ENCODE measurements at places on chromosomes 6 and 20.

GRCh38 chr6:39847221-39847620 lies 55.0 kb downstream of the DAAM2 start:
- H3K27me3 ChIP-seq = no peaks in the 10 kb centered on the region
- H3K36me3 ChIP-seq = no peaks in the 10 kb centered on the region
- no peaks in the 10 kb centered on the region for H3K4me1 ChIP-seq
- no peak overlapping the region for H3K4me3 ChIP-seq
- no peak for DNase-seq

DNA sequence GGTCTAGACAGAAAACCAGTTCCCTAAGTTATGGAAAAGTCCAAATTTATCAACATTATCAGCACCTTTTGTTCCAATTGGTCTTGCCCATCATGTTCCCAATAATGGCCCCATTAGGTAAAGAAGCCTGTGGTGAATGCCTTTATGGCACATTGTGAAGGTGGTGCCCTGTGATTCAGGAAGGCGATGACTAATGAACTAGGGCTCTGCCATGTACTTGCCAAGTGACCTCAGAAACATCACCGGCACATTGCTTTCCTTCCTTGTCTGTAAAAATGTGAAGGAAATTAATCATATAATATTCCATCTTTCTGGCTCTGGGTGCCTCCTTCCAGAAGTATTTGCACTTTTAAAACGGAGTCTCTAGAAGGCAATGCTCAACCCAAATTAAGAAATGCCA lies 132.3 kb downstream of the UNC5CL start:
- no peak for DNase-seq
- no peaks in the 10 kb centered on the region for H3K36me3 ChIP-seq
- no peak overlapping the region for H3K4me3 ChIP-seq
- no peak overlapping the region for H3K27ac ChIP-seq

GRCh38 chr6:135535989-135536414 lies 38.5 kb upstream of the AHI1 start:
- no peak overlapping the region for H3K27ac ChIP-seq
- no peaks in the 10 kb centered on the region for H3K27me3 ChIP-seq
- DNase-seq = peak; percentile 48

DNA sequence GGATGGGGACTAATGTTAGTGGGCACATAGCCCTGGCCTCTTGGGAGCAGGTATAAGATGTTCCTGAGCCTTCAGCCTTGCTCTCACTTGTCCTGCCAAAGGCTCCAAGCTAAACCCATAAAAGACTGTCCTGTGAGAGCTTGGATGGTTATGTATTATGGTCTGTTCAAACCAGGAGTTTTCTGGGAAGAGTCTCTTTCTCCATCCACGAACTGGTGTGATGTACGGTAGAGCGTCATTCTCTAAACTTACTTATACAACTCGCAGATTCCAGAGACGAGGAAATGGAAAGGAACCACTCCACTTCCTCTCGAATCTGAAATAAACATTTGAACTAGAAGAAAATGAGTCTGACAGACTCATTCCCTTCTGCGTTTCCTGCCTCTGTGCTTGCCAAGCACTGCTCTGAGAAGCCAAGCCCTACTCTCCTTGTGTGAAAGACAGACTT lies 5.3 kb downstream of the SOBP start:
- H3K36me3 ChIP-seq = no peaks in the 10 kb centered on the region
- no peaks in the 10 kb centered on the region for H3K27me3 ChIP-seq
- peak overlapping the region; percentile 54 for H3K27ac ChIP-seq
- no peak overlapping the region for H3K4me3 ChIP-seq
- peaks cover 63% of the 10 kb centered on the region for H3K4me1 ChIP-seq

DNA sequence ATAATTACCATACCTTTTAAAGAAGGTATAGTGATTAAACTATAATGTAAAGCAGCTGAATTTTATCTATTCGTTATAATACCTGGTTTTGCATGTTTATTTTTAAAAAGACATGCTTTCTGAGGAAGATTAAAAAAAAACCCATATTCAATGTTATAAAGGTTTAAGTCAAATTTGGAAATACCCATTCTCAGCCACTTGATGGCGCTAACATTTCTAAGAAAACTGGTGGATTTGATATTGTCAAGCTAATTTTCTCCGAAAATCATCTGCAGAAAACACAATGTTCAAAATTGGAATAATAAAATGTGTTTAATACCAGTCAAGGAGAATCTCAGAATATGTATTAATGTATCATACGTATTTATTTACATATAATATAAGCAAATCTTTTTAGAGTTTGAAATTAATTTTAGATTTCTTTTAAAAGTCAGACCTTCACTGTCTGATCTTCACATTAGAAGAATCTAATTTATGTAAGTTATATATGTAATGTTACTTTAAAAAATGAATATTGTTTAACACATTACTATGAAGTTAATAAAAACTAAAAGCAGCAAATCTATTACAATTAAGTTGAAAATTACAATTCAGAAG lies 35.0 kb downstream of the SHPRH start:
- peaks cover 51% of the 10 kb centered on the region for H3K36me3 ChIP-seq
- H3K27me3 ChIP-seq = no peaks in the 10 kb centered on the region
- peak; percentile 53 for DNase-seq
- no peaks in the 10 kb centered on the region for H3K4me1 ChIP-seq
- no peak overlapping the region for H3K27ac ChIP-seq

- DNase-seq = no peak
- no peaks in the 10 kb centered on the region for H3K27me3 ChIP-seq
- H3K27ac ChIP-seq = no peak overlapping the region
- H3K4me3 ChIP-seq = no peak overlapping the region
These were observed 37.3 kb upstream of the PLCG1 start for GRCh38 chr20:41100001-41100480.

DNA sequence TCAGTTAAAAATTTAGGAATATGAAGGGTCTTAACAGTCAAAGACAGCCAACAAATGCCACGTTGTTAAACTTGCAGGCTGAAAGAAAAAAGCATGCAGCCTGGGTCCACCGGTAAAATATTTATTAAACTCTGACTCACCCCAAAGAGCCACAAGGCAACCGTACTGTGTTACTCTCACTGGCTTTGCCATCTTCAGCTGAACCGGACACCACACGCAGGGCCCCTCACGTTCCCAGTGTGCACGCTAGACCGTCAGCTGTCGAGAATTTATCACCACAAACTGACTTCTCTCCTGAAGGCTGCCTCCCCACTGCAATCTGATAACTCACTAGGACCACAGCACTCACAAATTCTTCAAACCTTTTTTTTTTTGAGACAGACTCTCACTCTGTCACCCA lies 30.7 kb downstream of the HUS1B start:
- no peaks in the 10 kb centered on the region for H3K4me1 ChIP-seq
- no peak overlapping the region for H3K27ac ChIP-seq
- no peak for DNase-seq

- no peak overlapping the region for H3K27ac ChIP-seq
- peak; percentile 77 for DNase-seq
- no peaks in the 10 kb centered on the region for H3K4me1 ChIP-seq
- no peaks in the 10 kb centered on the region for H3K27me3 ChIP-seq
- H3K36me3 ChIP-seq = peaks cover 6% of the 10 kb centered on the region
These were observed 10.7 kb downstream of the TUBB start for GRCh38 chr6:30730601-30731435.

- no peaks in the 10 kb centered on the region for H3K36me3 ChIP-seq
- H3K4me1 ChIP-seq = peaks cover 14% of the 10 kb centered on the region
- no peak overlapping the region for H3K4me3 ChIP-seq
- H3K27me3 ChIP-seq = no peaks in the 10 kb centered on the region
These were observed 59.4 kb upstream of the BACH2 start for GRCh38 chr6:90356012-90356421.

GRCh38 chr6:119830069-119830468 lies 480.5 kb upstream of the MAN1A1 start:
- H3K4me1 ChIP-seq = no peaks in the 10 kb centered on the region
- H3K27me3 ChIP-seq = no peaks in the 10 kb centered on the region
- no peak overlapping the region for H3K27ac ChIP-seq
- no peak overlapping the region for H3K4me3 ChIP-seq
- no peaks in the 10 kb centered on the region for H3K36me3 ChIP-seq

- no peak overlapping the region for H3K27ac ChIP-seq
- no peaks in the 10 kb centered on the region for H3K36me3 ChIP-seq
- H3K4me3 ChIP-seq = no peak overlapping the region
- DNase-seq = peak; percentile 7
- peaks cover 11% of the 10 kb centered on the region for H3K4me1 ChIP-seq
These were observed 47.3 kb upstream of the SASH1 start for GRCh38 chr6:148295261-148295887.

- peaks cover 6% of the 10 kb centered on the region for H3K4me1 ChIP-seq
- peak; percentile 99 for DNase-seq
- peak within 1 kb of the TSS; percentile 57 for H3K27ac ChIP-seq
- H3K27me3 ChIP-seq = no peaks in the 10 kb centered on the region
- H3K36me3 ChIP-seq = no peaks in the 10 kb centered on the region
- H3K4me3 ChIP-seq = peak within 1 kb of the TSS; percentile 79
These were observed at the start of gene TPD52L2 for GRCh38 chr20:63864978-63865640. Gene TPD52L2 (plus strand): TSS chr20:63865270. CDS start chr20:63865366, 96 bp downstream.

DNA sequence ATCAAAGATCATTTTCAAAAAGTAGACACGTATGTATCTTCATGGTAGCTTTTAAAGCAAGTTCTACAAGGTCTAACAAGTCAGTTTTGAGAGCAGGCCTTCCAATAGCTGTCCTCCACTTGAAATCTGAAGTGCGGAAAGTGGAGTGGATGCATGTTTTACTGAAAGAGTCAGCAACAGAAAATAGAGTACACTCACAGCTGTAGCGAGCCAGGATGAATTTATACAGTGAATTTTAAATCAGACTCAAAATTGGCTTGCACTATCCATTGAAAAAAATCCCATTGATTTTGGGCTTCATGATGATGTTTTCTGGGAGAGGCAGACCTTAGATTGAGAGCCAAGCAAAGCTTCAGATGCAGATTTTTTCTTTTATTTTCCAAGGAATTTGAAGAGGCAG lies 80.6 kb downstream of the GJA10 start:
- H3K36me3 ChIP-seq = no peaks in the 10 kb centered on the region
- no peak overlapping the region for H3K27ac ChIP-seq
- H3K27me3 ChIP-seq = no peaks in the 10 kb centered on the region
- H3K4me3 ChIP-seq = no peak overlapping the region

- no peak for DNase-seq
- H3K27ac ChIP-seq = no peak overlapping the region
- H3K4me1 ChIP-seq = peaks cover 16% of the 10 kb centered on the region
- H3K36me3 ChIP-seq = no peaks in the 10 kb centered on the region
These were observed 16.2 kb downstream of the GABRR2 start for GRCh38 chr6:89298680-89299465.

DNA sequence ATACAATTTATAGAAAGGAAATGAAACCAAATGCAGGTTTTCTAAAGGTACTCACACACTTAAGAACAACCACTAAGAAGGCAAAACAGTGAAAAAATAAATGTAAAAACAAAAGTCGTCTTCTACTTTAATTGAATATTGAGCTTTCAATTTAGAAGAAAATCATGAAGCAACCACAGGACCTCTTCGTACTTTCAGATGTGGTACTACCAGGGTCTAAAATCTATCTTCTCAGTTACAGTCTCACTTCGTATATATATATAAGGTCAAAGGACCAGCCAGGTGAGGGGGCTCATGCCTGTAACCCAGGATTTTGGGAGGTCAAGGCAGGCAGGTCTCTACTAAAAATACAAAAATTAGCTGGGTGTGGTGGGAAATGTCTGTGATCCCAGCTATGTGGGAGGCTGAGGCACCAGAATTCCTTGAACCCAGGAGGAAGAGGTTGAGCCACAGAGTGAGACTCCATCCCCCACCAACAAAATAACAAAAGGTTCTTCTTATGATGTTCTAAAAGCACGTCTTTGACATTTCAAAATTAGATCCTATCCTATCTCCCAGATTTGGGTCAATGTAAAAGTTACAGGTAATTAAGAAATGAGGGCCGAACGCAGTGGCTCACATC lies 12.5 kb downstream of the ROMO1 start:
- no peak overlapping the region for H3K4me3 ChIP-seq
- DNase-seq = no peak
- H3K36me3 ChIP-seq = peaks cover 60% of the 10 kb centered on the region
- peak overlapping the region; percentile 44 for H3K27ac ChIP-seq

- DNase-seq = no peak
- H3K4me1 ChIP-seq = no peaks in the 10 kb centered on the region
- H3K4me3 ChIP-seq = no peak overlapping the region
- no peaks in the 10 kb centered on the region for H3K27me3 ChIP-seq
- H3K27ac ChIP-seq = no peak overlapping the region
These were observed 49.0 kb upstream of the TAGAP start for GRCh38 chr6:159093609-159094443.

- no peak overlapping the region for H3K27ac ChIP-seq
- H3K36me3 ChIP-seq = no peaks in the 10 kb centered on the region
- no peaks in the 10 kb centered on the region for H3K4me1 ChIP-seq
- peaks cover 95% of the 10 kb centered on the region for H3K27me3 ChIP-seq
- no peak for DNase-seq
These were observed 1.3 kb downstream of the SSTR4 start for GRCh38 chr20:23036371-23036770.

All from neural progenitor cell (in vitro differentiated cells).